ENCODE measurements at places on chromosomes 5 and 9.

GRCh38 chr5:128199611-128200010 is 116.0 kb downstream of the SLC12A2 start:
- no peak for DNase-seq

GRCh38 chr9:116585896-116586295 is 101.2 kb upstream of the TRIM32 start:
- no peak for DNase-seq

GRCh38 chr9:18362901-18363685 is 110.9 kb upstream of the ADAMTSL1 start:
- DNase-seq = no peak

GRCh38 chr5:114391321-114391720 is 29.5 kb downstream of the KCNN2 start:
- DNase-seq = no peak
